ENCODE measurements at places on chromosomes 12 and 14.

DNA sequence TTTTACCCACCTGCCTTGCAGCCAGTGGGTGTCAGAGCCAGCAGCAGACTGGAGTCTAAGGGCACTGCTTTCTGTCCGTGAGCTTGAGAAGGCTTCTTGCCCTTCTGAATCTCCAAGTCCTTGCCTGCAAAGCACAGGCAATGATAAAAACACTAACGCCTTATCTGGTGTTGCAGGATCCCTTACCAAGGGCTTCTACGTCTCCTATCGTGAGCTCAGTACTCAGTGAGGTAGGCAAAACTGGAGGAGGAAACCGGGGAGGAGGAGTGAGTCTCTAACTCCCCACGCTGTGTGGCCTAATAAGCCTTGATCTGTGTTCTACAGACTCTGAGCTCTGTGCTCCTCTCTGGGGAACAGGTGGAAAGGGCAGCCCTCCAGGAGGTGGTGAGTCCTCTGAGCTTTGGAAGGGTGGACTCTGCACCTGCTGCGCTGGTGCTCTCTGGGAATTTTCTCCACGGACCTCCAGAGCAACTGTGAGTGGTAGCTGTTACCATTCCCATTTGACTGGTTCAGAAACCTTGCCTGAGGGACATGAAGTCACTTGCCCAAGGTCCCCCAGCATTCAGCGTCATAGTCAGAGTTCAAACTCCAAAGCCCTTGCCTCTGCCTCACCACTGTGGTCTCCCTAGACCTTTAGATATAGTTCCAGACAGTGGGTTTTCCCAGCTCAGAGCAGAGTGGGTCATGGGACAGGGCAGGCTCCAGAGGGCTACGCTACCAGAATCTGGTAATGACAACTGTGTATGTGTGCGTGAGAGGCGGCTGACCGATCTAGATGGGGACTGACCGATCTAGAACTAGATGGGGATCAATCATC, 7.0 kb upstream of the MARK3 start:
- no peak for DNase-seq

DNA sequence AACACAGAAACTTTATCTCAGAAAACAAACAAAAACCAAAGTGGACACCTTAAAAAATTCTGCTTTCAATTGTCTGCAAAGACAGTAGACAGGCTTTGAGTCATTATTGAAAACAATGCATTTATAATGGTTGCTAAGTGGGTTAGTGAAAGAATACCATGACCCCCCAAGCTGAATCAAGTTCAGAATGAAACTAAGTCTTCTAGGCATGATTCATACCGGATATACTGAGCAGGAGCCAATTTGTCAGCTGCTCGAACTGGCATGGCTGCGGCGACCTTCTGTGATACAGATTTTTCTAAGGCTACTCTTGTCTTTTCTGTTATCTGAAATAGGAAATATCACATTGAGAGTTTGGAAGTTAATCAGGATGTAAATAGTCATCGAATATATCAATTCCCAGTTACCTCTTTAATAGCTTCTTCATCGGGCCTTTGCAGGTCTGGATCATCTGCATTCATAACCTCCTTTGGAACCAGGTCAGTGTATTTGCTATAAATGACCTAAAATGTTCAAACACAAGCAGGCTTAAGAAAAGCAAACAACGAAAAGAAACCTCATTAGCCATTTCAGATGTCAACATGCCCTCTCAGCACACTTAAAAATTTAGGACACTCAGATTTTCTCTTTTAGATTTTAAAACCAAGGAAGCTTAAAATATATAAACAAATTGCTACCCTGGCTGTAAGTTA, 22.3 kb downstream of the SNW1 start:
- DNase-seq, result no peak

- DNase-seq, result no peak
Observed at GRCh38 chr12:113559466-113559865, 87.8 kb upstream of the LHX5 start.

- DNase-seq, result no peak
Observed at GRCh38 chr12:16611146-16611545, 5.2 kb upstream of the LMO3 start.

GRCh38 chr14:32449648-32450047, 120.5 kb downstream of the AKAP6 start:
- DNase-seq, result no peak

DNA sequence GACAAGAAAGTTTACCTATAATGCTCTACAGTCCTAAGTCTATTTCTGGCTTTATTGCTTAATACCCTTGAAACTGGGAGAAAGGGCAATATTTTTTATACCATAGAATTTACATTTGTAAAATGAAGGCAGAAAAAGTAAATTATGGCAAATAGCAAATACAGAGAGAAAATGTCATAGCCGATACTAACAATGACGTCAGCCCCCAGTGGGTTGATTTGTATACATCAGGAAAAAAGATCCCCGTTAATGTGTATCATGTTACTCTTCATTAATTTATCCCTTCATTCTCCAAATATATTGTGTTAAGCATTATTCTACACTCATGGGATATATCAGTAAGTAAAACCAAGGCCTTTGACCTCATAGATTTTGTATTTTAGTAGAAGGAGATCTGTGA, 445.1 kb upstream of the SYT1 start:
- no peak for DNase-seq

GRCh38 chr14:55867719-55868118, 250.5 kb upstream of the PELI2 start:
- DNase-seq, result no peak

DNA sequence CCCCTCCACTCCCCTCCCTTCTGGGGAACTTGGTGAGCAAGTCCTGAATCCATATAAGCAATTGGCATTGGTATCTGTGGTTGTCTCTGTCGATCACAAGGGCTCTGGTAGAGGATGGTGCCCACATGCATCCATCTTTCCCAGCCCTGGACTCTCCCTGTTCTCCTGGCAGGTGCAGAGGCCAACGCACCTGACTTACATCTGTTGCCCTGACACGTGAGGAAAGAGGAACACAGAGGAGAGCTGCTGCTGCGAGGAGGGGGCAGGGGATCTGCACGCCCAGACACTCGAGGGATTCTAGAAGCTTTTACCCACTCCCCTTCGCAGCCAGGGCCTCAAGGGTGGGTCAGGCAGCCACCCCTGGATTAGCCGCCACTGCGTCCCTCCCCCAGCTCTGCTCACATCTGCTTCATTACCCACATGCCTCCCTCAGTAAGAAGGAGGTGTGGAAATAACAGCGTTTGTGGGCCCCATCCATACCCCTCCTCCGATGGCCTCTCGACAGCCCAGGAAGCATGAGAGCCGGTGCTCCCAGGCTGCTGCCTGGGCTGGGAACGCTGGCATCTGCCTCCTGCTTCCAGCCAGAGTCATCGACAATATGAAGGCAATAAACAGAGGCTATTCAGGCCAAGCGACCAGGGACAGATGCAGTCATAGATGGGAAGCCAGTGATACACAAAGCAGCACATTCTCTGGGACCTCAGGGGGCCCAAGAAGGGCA, 56.5 kb downstream of the KDM2B start:
- no peak for DNase-seq

GRCh38 chr12:51866762-51867161, 18.2 kb upstream of the FIGNL2 start:
- no peak for DNase-seq

GRCh38 chr14:97200245-97200644, 403.1 kb downstream of the VRK1 start:
- DNase-seq, result no peak

DNA sequence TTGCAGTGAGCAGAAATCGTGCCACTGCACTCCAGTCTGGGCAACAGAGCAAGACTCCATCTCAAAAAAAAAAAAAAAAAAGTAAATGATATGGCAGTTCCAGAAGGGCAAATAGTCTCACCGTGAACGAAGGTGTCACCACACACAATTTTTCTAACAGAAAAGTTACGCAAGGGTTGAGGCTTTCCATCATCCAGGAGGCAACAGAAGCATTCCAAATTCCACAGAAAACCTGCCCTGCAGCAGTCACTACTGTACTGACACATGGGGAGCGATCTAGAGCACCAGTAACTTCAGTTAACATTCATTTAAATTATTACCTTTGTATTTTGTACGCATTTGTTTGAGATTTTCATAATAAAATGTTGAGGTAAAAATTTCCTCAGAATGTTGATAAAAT, 24.8 kb downstream of the TMCC3 start:
- no peak for DNase-seq

GRCh38 chr12:12511021-12511783, 51.5 kb downstream of the DUSP16 start:
- DNase-seq, result no peak

GRCh38 chr14:23284654-23285529, 1.0 kb downstream of the HOMEZ start:
- no peak for DNase-seq

GRCh38 chr12:74483057-74483456, 54.6 kb upstream of the ATXN7L3B start:
- no peak for DNase-seq

GRCh38 chr12:20527417-20528163, 159.3 kb downstream of the PDE3A start:
- DNase-seq, result no peak

DNA sequence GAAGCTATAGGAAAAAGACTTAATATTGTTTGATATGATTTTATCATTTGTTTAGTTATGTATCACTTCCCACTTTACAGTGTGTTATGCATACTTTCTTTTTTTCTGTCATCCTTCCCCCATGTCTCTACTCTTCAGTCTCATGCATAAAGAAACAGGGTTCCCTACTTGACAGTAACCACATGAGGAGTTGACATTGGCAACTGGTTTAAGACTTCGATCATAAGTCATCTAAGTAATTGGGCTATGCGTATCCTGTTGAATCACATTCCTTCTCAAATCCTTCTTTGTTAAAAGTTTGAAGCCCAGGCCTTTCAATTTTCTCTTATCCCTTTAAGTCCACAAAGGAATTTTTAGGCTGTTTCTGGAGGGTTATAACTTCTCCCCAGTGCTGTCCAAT, 358.7 kb downstream of the RAD51B start:
- no peak for DNase-seq

DNA sequence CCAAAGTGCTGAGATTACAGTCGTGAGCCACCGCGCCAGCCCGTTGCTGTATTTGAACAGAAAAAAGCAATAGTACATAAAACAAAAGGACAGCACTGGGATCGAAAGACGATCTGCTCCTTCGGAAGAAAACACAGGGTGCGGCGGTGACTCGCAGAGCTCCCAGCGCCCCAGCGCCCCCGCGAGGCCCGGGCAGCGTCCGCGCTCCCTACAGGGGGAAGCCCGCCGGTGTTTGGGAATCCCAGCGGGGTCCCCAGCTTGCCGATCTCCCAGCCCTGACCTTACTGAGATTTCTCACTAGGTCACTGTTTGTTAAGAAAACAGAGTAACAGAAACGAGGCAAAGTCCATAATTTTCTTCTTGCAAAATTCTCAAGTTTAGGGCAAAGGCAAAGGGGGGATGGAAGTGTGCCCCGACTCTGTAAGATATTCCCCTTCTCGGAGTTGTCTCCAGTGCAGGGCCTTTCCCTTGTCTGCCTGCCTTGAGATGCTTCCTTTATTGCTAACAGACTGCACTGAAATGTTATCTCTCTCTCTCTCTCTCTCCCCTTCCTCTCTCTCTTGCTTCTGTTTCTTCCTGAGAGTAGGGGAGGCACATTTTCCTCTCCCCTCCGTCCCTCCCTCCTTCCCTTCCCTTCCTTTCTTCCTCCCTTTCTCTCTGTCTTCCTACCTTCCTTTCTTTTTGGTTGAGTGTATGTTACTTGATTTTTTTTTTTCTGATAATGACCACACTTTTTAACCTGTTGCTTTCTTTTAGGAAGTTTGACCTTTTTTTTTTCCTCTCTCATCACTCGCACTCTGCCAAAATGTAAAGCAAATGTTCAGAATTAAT, 91.9 kb downstream of the TMEM30B start:
- no peak for DNase-seq

GRCh38 chr12:25119020-25119419, 75.9 kb downstream of the DNAI7 start:
- DNase-seq, result no peak

- DNase-seq, result no peak
Observed at GRCh38 chr12:27337376-27337775, 4.7 kb downstream of the BMAL2 start.

DNA sequence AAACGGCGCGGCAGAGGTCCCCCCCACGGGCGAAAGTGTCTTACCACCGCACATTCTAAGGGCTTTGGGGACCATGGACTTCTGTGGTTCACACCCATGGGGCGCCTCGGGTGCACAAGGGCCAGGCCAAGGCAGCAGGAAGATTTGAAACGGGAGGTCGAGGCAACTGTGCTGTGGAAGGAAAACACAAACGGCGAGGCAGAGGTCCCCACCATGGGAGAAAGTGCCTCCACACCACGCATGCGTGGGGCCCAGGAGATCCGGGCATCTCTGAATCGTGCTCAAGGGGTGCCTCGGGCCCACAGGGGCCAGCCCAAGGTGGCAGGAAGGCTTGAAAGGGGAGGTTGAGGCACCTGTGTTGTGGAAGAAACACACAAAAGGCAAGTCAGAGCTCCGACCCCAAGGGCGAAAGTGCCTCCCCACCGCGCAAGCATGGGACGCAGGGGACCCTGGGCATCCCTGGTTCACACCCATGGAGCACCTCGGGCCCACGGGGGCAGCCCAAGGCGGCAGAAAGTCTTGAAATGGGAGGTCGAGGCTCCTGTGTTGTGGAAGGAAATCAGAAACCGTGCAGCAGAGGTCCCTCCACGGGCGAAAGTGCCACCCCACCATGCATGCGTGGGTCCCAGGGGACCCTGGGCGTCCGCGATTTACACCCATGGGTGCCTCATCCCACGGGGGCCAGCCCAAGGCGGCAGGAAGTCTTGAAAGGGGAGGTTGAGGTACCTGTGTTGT, 371.0 kb downstream of the ALG10 start:
- no peak for DNase-seq

- no peak for DNase-seq
Observed at GRCh38 chr14:71532790-71533189, 399.4 kb upstream of the RGS6 start.

GRCh38 chr14:84064316-84065125, 1465.4 kb upstream of the FLRT2 start:
- DNase-seq, result no peak

- no peak for DNase-seq
Observed at GRCh38 chr12:128693115-128693514, 130.6 kb downstream of the SLC15A4 start.

DNA sequence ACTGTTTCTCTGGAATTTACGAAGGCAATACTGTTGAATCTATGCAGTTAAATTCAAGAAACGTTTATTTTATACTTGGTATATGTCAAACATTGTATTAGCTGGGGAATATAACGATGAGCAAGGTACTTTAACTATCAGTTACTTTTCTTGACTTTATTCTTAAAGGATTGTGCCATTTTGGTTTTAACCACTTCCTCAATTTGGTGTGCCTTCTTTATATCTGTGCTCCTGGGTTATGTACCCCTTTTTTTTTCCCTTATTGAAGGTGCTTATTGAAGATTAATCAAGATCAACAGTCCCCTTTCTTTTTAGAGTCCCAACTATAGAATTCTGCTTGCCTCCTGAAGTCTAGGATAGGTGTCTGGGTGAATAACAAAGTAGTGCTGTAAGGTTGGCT, 5.8 kb downstream of the RAB21 start:
- no peak for DNase-seq

GRCh38 chr12:75891072-75891471, 140.5 kb downstream of the PHLDA1 start:
- DNase-seq, result no peak

GRCh38 chr12:67269633-67270573, 745 bp downstream of the CAND1 start:
- DNase-seq, result peak; percentile 36

Data from activated CD4-positive, alpha-beta T cell treated with anti-CD3 and anti-CD28 coated beads for 1 hour (primary cell).